ENCODE measurements at places on chromosomes 1 and 21.

DNA sequence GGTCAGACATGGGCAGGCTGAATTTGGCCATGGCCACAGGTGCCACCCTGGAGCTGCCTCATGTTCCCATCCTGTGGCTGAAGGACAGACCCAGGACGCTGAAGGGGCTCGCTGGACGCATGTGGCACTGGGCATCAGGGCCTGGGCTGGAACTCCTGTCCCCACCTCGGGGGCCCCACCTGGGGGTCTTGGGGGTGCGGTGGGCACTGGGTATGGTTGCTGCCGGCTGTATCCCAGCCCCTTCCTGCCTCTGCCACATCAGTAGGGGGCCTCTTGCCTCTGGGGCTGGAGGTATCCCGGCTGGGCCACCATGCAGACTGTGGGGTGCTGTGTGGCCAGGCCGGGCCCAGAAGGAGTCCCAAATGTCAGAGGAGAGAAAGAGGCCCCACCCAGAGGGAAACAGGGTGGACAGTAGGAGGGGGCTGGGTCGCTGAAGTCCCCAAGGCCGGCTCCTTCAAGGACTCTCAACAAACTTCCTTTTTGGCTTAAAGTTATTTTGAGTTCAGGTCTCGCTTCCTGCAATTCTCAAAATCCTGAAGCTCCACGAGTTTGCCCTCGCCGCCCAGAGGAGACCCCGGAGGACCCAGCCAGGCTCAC is 78.7 kb downstream of the SIK1 start:
- no peak for DNase-seq

DNA sequence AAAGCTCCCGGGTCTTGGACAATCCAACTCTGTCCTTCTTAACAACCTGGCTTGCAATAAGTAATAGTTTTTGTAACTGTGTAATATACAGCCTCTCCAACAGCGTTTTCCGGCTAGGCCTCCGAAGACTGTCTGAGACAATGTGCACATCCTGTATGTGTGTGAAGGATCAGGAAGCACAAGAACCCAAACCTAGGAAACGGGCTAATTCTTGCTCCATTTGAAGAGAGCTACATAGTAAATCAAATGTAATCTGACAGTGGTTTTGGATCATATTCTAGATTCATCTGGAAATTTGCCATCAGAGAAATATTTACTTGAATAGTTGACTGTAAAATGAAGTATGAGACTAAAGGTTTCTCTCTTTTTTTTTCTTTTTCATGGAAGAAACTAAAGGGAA is 1.2 kb downstream of the GPR52 start:
- DNase-seq: no peak

DNA sequence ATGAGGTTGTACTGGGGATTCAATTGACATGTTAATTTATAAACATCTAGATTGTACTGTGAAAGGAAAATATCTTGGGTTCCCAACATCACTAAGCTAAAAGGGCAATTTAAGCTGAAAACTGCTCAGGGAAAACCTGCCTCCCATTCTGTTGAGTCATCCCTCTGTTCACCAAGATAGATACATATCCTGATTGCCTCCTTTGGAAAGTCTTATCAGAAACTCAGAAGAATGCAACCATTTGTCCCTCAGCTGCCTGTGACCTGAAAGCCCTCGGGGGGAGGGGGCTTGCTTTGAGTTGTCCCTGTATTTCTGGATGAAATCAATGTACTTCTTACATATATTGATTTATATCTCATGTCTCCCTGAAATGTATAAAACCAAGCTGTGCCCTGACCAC is 187.0 kb upstream of the ETV3 start:
- DNase-seq: no peak

GRCh38 chr21:40768056-40768455 is 78.9 kb downstream of the DSCAM start:
- DNase-seq: no peak

- no peak for DNase-seq
Observed at GRCh38 chr1:212666116-212666775, 33.4 kb downstream of the BATF3 start.

DNA sequence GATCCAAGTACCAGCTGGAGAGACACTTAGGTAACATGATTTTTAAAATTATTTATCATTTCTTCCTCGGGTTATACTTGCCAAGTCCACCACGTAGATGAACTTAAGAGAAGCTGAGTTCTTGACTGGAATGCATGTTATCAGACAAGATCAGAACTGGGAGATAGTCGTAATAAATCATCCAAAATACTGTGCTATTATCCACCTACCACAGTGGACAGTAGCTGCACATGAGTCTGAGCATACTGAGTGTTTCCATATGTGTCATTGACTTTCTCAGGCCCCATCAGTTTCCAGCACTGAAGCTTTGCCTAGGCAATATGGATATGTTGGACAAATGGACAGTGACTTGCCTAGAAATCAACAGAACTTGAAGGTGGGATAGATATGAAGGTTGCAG is 77.9 kb upstream of the RRP15 start:
- no peak for DNase-seq

DNA sequence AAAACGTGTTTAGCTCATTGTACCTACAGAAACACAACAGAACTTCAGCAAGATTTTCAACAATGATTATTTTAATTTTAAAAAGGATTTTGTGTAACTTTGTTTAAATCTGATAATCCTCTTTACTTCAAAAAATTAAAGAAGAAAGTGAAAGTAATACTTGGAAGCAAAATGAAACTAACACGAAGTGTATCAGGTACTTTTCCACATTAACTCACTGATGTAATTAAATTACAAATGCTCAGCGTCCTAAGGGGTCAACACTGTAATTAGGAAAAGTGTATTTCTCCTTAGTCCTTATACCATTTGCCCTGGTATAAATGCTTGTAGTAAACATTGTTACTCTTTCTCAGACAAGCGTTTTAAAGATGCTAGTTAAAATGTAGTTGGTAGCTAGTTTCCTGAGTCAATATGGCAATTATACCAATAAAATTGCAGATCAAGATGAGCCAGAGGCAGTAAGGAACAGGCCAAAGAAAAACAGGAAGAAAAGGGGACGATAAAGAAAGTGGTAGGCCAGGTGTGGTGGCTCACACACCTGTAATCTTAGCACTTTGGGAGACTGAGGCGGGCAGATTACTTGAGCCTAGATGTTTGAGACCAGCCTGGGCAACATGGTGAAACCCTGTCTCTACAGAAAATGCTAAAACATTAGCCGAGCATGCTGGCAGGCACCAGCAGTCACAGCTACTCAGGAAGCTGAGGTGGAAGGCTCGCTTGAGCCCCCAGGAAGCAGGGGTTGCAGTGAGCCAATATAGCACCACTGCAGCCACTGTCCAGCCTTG is 553.0 kb downstream of the SMYD3 start:
- DNase-seq: no peak

DNA sequence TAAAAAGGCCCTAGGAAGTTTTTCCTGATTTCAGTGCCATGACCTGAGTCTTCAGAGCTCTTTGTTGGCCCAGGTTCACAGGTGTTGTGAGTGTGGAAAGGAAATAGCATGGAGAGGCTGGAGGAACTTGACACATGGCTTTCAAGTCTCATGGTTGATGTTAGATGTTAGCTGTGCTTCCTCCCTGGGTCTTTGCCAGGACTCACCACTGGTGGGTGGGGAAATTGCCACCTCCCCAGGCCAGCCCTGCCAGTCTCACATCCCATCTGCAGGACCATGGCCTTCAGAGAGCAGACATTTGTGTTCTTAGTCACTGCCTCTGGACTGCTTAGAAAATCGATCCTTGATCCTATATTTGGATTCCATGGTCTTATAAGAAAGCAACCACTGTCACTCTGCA is 383.2 kb downstream of the DISC1 start:
- DNase-seq: no peak

DNA sequence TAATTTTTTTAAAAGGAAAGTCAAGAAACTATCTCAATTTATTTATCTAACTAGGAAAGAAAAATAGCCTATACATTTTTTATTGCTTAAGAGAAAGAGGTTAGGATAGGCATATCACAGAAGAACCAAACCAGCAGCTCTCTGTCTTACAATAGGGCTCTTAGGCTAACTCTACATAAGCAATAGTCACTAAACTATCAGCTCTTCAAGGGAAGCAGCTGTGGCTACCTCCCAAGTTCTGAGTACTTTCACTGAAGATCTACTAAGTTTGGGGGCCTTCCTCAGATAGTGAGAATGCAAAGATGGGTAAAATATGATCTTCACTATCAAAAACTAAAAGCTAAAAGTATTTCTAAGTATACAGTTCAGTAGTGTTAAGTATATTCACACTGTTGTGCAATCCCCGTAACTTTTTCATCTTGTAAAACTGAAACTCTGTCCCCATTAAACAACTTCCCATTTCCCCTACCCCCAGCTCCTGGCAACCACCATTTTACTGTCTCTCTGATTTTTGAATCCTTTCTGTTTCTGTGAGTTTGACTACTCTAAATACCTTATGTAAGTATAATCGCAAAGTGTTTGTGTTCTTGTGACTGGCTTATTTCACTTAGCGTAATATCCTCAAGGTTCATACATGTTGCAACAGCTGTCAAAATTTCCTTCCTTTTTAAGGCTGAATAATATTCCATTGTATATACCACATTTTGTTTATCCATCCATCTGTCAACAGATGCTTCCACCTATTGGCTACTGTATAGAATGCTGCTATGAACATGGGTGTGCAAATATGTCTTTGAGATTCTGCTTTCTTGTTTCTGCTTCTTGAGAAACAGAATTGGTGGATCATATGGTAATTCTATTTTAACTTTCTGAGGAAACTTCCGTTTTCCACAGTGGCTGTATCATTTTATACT is 73.3 kb downstream of the ACBD6 start:
- DNase-seq: no peak

DNA sequence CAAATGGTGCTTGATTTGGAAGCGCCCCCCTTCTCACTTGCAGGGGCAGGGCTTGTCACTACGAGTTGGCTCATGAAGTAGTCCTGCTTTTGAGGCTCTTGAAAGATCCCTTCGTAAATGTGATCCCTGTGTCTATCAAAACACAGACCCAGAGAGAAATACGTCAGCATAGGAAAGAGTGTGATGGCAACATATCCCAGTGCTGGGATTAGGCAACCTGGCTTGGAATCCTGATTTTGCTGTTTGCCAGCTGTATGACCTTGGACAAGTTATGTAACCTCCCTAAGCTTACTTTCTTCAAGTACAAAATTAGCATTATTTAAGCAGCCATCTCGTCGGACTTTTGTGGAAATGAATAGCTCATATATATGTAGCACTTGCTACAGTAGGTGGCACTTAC is 228.4 kb downstream of the ATG4C start:
- no peak for DNase-seq

GRCh38 chr1:198290089-198290683 is 133.4 kb downstream of the NEK7 start:
- no peak for DNase-seq

DNA sequence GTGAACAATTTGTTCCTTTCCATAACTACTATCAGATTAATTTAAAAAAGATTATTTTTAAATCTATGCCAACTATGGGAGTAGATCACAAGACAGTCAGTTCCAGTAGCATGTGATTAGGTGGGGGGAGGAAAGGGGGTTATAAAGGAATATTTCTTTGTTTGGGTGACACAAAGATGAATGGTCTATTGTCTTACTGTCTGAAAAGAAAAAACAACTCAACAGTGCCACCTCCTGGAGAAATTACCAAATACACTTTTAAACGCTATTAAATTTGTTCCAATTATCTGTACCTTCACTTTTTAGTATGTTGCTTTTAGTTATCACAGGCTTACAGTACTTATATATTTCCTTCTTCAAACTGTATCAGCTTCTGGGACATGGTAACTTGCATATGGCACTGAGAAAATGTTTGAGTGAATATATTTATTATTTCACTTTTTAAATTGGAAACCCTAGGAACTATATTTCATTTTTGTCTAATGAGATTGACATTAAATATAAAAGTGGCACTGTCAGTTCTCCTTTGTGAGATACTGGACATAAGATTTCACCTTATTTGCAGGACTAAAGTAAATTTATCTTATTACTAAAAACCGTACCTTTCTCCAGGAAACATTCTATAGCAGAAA is 1.7 kb upstream of the SORT1 start:
- DNase-seq: no peak

- DNase-seq: no peak
Observed at GRCh38 chr1:27884006-27884954, 11.9 kb downstream of the THEMIS2 start.

- no peak for DNase-seq
Observed at GRCh38 chr1:87170931-87171598, 157.6 kb upstream of the LMO4 start.

GRCh38 chr1:232598133-232598532 is 31.8 kb downstream of the SIPA1L2 start:
- DNase-seq: no peak

DNA sequence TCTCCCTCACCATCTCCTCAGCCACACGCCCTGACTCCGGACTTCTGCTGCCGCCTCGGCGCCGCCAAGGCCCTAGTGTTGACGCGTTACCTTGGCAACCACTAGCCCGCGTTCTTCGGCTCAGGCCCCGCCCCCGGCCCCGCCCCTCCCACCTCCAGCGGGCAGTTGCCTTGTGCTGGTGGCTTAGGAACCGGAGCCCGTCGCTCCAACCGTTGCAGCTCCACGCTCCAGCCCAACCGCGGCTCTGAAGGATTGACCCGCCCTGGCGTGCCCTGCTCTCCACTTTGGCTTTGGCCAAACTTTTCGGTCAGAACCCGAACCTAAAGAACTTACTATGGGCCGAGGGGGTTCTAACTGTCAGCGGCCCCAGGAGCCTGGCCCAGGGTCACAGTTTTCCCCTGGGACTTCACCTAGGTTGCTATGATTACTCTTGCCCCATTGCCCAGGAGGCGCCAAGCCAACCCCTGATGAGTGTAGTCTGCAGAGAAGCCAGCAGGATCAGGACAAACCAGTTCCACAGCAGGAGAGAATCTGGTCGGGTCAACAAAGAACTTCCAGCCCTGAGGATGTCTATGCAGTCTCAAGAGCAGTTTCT is at the start of gene CFAP45:
TSS of gene CFAP45 (minus strand) at position 80 of the 595 bp plus-strand sequence. CDS start at position 13, 67 bp downstream.
- no peak for DNase-seq

DNA sequence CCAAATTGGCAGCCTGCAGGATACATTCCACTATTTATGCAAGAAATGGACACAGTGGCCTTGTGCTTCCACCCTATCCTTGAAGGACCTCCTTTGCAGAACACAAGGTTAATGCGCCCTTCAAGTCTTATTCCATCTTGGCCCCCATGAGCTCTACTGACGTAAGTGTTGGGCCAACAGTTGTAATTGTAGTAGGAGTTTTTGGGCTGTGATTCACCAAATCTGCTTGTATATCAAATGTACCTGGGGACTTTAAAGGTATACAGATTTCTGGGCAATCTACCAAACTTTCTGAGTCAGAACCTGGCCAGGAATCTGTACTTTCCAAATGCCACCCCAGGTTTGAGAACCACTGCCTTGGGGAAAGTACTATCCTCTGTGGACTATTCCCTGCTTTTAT is 100.9 kb upstream of the MARK1 start:
- no peak for DNase-seq

- DNase-seq: no peak
Observed at GRCh38 chr1:58031416-58031815, 515.1 kb downstream of the OMA1 start.
